ENCODE measurements at places on chromosomes 2 and 18.

GRCh38 chr2:37698931-37699481 lies 27.6 kb upstream of the CDC42EP3 start:
- no peak for DNase-seq

- DNase-seq: no peak
These were observed 89.6 kb downstream of the ITGB1BP1 start for GRCh38 chr2:9333591-9334171.

DNA sequence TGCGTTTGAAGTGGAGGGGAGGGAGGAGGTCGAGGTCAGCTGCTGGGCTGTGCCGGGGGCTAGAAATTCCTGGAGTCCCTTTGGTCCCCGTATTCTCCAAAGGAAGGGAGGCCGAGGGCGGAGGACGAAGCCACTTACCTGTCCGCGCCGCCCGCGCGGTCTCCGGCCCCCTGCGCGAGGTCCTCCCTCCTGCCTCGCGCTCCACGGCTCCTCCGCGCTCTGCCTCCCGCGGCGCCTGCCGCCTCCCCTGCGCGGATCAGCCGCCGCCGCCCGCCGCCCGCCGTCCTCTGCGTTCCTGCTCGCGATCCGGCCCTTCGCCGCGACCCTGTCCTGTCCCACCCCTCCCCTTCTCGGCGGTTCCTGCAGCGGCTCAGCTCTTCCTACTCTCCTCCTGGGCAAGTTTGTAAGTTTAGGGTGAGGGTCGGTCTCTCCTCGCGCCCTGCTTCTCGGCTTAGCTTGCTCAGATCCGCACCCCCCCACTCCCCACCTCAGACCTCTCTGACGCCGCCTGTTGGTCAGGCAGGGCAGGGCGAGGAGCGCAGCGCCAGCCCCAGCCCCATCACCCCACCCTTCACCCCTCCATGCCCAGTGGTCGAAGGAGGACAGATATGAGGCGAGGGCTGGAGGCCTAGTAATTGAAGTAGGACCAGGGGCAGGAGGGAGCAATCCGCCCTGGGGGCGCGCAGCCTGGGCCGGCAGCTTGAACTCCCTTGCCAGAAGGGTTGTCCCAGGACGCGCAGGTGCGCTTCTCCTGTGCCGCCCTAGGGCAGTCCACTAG lies 9.7 kb upstream of the SKOR2 start:
- DNase-seq: no peak

DNA sequence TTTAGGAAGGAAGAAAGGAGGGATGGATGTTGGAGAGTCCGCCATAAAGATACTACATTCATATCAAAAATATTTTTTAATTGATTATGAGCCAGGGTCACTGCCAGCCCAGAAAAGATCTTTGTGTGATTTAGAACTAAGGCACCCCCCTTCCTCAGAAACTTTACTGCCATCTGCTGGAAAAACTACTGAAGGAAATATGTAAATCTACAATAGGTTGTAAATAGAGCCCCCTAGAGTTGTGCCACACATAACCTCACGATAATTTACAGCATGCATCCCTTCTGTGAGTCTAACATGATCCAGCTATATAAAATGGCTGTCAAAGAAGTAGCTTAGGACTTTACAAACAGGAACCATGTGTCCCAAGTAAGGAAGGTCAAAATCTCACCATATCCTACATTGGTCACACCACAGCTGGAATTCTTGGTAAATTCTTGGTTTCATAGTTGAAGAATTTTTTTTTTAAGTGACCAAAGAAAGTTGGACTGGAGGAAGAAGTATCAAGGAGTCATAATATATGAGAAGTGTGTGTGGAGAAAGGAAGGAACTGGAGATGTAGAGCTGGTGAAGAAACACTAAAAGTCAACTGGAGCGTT lies 152.5 kb downstream of the CYP26B1 start:
- no peak for DNase-seq

- no peak for DNase-seq
These were observed 8.5 kb upstream of the UNC80 start for GRCh38 chr2:209763106-209763505.

DNA sequence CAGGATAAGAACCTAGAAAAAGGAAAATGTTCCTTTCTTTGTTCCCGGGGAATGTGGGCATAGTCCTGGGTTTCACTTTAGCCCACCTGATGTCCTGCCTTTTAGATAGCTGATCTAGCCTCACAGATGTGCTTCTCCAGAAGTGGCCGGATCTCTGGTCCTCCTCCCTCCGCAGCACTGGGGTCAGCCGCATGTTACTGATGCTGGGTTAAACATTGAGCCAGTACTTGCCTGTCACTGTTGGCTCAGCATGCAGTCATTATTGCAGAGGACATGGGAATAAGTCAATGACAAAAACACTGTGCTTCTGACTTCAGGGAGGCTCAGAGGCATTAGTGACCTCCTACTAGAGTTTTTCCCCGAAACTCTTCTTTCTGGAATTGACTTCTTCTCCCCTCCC lies 27.6 kb downstream of the NCK2 start:
- no peak for DNase-seq
